Tongue (tissue), 3 donors: ENCODE measurements at places on chromosomes 2 and 18.

GRCh38 chr2:74439803-74440377 lies 1.8 kb downstream of the RTKN start:
- peak; percentile 98 for DNase-seq

DNA sequence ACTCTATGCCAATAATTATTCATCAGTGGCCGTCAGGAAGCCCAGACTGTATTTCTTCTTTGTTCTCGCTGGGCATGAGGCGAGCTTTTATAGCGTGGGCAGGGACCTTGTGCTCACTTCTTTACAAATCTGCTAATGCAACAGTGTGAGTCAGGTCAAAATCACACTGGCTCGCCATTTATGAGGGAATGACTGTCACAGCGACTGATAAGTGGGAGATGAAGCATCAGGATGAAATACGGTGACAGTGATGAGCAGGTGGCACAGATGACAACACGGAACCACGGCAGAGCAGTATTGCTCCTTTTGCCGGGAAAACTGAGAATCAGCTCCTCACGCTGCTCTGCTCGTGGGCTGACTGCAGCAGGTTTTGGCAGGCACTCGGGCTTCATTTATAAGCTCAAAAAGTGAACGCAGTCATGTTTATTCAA lies 20.5 kb downstream of the TYMS start:
- DNase-seq: no peak

- peak; percentile 9 for DNase-seq
Observed at GRCh38 chr2:53515435-53516332, 251.9 kb upstream of the CHAC2 start.

DNA sequence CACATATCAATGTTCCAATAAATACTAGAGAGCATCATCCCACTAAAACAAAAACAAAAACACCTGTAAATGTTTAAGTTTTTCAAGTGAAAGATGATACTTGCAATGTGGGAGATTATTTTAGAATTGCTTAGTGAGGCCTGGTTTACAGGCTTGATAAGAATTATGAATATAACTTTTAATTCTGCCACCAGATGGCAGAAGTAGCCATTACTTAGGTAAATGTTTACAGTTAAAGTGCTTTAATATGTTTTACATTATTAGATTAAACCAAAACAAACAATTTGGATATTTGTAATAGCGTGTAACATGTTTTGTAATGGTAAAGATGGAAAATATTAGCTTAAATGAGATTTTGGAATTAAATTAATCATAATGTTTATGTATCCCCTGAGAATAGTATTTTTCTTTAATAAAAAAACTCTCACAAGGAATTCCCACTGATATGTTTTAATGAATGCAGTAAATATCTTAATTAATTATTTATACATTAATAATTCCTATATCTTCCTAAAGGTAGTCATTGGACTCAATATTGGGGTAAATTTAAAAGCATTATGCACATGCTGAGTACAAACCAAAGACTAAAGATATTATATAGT lies 522.0 kb downstream of the SPAG16 start:
- peak; percentile 40 for DNase-seq

DNA sequence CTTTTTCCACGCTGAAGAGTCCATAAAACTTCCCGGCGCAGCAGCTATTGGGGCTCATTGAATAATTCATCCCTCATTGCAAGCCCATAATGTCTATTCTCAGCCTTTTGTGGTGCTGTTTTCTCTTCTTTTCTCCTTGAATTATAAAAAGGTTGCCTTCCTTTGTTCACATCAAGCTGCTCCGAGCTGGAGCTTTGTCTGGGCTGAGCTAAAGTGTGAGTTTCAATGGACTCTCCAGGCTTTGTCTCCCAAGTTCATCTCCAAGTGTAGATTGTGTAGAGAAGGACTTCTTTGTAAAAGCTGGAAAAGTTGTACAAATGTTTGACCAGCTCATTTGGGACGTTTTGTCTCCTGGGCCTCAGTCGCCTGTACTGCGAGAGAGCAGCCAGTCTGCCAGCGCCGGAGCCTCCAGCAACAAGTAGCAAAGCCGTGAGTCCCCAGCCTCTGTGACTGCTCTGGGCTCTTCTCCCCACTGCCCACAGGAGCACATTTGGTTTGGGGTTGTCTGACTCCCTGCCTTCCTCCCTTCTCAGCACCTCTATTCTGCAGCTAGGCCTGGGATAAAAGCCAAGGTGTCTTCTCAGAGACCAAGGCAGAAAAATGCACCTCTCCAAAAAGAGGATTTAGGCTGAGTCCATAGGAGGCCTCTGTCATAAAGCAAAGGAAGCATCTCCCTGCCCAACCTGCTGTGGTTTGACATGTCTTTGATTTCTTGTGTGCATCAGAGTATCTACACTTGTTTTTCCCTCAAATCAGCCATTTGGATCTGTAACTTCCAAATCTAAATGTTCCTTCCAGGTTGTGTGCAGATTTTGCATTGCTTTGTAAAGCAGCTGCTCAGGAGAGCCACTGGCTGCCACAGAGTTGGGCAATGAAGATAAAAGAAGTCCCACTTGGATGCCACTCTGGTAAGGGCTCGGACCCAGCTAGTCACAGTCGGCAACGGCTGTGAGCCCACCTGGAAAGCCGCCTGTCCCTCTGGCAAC lies 6.4 kb downstream of the PAX3 start:
- DNase-seq: no peak

- DNase-seq: no peak
Observed at GRCh38 chr18:51150113-51150700, 47.3 kb downstream of the MEX3C start.

GRCh38 chr18:7566567-7567473 lies at the start of gene PTPRM:
TSS of gene PTPRM (plus strand) at chr18:7567316. CDS start at chr18:7567819, 503 bp downstream.
- DNase-seq: peak; percentile 93

GRCh38 chr2:199452260-199452990 lies 5.3 kb downstream of the SATB2 start:
- DNase-seq: peak; percentile 56

DNA sequence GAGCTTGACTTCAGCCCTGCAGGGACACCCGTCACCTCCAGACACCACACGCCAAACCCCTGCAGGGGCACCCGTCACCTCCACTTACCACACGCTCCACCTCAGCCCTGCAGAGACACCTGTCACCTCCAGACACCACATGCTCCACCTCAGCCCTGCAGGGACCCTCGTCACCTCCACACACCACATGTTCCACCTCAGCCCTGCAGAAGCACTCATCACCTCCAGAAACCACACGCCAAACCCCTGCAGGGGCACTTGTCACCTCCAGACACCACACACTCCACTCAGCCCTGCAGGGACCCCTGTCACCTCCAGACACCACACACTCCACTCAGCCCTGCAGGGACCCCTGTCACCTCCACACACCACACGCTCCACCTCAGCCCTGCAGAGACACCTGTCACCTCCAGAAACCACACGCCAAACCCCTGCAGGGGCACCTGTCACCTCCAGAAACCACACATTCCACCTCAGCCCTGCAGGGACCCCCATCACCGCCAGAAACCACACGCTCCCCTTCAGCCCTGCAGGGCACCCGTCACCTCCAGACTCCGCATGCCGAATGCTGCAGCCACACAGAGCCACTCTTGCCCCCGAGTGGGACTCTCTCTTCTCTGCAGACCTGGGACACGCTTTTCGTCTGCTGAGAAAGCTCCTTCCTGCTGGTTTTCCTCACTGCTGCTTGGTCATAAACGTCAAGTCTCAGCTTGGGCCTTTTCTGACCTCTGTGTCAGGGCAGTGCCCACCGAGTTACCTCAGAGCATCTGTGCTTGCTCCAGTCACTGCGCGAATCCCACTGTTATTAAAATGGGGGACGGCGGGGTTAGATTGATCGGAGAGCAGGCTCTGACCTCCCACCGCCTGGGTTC lies 77.5 kb upstream of the SALL3 start:
- DNase-seq: no peak

- DNase-seq: no peak
Observed at GRCh38 chr2:201344663-201345366, 12.3 kb downstream of the FLACC1 start.
